ENCODE measurements at places on chromosomes 5 and 9.

GRCh38 chr9:17135295-17136160 lies 688 bp downstream of the CNTLN start:
- DNase-seq: no peak

DNA sequence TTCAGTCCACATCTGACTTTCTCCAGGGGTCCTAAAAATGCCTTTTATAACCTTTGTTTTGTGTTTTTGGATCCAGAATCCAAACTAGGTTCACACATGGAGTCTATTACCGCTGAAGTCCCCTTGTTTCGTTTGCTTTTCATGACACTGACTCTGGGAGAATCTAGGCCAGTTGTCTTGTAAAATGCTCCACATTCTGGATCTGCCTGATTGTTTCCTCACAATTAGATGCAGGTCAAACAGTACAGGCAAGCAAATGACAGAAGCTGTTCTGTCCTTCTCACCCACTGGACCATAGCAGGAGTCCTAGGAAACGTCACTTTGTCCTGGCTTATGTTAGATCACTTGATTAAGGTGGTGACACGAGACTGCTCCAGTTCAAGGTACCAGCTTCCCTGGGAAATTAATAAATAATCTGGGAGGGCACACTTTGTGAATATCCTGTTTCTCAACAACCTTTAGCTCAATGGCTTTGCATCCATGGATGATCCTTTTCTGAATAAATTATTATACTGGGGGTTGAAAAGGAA lies 34.1 kb downstream of the FABP6 start:
- DNase-seq: no peak

DNA sequence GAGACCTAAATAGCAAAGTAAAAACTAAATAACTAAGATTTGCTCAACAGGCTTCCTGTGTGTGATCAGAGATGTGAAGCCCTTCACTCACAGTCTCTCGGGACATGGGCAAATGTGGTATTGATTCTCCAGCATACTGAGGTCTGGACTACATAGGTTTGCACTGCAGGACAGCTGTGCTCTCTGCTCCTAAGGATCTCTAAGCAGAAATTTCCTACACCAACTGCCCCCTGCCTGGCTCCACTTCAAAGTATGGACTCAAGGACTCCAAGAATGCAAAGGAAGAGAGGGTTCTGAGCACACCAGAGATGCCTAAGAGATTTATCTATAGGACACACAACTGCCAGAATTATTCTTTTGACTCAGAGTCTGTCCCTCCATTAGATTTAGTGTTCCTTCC lies 487.2 kb downstream of the SEMA5A start:
- no peak for DNase-seq

DNA sequence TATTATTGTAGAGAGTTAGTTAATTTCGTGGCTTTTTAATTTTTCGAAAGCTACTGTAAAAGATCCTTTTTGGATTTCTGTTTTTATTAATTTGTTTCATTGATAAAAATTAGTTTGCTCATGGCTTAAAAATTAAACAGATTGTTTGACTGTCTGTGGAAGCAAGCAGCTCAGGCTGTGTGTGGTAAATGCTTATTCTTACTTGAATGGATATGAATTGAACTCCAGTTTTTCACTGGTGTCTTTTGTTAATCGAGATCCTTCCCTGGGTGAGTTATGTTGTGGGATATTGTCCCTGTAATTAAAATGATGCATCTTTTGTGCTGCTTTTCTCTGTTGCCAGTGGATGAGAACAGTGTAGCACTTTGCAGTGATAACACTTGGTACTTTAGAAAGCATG lies 75.3 kb downstream of the PIK3R1 start:
- DNase-seq: no peak

GRCh38 chr9:134198791-134199190 lies 34.4 kb upstream of the RNU6ATAC start:
- DNase-seq: peak; percentile 27

- DNase-seq: no peak
Observed at GRCh38 chr5:151547364-151547763, 43.8 kb downstream of the FAT2 start.

- no peak for DNase-seq
Observed at GRCh38 chr5:58191443-58191842, 268.4 kb downstream of the PLK2 start.

DNA sequence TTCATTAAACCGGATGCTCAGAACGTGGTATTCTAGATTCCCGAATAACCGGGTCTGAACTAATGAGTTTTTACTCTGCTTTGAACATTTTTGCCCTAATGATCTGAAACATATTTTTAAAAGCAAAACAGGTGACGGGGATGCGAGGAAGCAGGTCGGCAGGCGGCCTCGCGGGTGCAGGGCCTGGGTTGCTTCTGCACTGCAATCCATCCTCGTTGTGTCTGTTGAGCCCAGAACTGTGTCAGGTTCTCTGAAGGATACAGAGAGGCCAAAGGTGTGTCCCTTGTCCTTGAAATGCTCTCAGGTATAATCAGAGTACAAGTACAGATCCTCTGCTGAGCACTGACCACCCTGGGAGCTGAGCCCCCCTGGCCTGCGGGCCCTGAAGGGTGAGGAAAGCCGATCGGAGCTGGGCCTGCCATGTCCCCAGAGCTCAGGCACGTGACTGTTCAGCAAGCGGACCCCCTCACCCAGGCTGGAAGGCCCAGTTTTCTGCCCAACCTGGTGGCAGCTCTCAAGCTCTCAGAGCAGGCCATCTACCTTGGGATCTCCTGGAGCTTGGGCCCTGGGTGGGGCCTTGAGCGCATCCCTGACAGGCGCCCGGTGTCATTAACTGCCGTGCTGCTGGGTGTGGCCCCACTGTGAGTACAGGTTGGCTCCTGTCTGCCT lies 151.8 kb downstream of the OLFM1 start:
- no peak for DNase-seq

DNA sequence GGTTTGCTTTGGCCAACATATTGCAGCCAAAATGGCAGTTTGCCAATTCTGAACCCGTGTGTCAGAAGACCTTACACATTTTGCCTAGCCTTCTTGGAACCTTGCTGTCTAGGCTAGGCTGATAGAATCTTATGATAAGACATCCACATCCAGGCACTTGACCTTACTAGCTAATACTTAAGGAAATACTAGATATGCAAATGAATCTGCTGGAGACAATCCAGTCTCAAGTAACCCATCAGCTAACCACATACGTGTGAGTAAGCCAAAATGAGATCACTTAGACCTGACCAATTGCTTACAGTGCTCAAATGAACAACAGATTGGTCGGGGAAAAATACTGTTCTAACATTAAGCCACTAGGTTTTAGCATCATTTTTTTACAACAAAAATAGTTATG lies 1504.6 kb upstream of the CDH9 start:
- no peak for DNase-seq

DNA sequence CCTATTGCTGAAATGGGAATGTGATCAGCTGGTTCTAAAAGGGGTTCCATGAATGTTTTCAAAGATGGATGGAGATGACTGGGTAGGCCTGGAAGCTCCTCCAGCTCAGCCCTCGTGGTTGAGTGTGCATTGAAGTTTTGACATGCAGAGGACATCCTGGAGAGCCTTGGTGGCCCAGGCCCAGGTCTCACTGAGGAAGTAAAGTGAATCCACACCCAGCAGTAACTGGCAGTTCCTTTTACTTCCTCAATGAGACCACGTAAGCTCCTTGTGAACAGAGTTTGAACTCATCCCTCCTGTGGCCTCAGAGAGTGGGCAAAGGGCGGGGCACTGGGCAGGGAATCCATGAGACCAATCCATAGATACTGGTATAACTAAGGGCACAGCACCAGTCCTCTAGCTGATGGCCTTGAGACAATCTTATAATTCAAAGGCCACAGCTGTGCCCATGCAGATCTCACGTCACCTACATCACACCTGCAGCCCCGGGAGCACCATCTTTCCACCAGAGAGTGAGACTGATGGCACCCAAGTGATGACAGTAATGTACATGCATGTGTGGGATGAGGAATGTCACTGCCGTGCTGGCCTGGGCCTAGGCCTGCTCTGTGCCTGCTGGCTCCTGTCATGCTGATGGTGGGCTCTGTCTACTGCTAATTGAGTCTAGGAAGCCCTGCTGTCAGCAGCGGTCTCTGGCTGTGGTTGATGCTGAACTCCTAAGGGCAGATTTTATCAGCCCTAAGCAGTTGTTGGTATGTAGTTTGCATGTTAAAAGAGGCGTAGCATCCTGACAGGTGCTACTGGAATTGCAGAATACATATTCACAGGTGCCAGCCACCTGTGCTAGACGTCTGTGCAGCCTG lies 257.8 kb downstream of the FSTL4 start:
- no peak for DNase-seq

DNA sequence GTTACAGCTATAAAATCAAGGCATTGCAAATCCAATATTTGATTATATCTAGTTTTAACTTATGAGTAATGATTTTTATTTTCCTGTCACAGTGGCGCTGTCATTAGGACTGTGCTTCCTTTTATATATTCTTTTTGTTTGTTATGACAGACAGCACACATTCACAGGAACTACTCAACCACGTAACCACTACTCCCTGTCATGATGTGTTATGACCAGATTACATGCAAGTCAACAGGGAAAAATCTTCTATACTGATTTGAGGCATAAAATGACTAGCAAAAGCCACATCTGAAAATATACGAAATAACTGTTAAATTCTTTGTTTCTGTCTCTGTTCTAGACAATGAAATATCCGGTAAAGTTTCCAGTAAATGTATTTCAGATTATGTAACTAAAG lies 25.4 kb downstream of the SREK1 start:
- no peak for DNase-seq

DNA sequence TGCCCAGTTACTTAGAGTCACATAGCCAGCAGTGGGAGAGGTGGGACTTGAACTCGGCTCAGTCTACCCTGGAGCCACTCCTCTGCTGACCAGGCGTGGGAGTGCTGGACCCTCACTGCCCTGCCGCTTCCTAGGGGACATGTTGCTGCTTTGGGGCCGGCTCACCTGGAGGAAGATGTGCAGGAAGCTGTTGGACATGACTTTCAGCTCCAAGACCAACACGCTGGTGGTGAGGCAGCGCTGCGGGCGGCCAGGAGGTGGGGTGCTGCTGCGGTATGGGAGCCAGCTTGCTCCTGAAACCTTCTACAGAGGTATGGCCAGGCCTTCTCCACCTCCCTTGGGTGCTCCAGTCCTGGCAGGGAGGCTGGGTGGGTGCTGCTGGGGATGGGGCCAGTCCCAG lies 3.4 kb upstream of the CACFD1 start:
- no peak for DNase-seq

- DNase-seq: no peak
Observed at GRCh38 chr5:166977911-166978422, 1313.5 kb upstream of the WWC1 start.

- no peak for DNase-seq
Observed at GRCh38 chr5:32283539-32284377, 29.0 kb downstream of the MTMR12 start.

GRCh38 chr9:100111235-100111634 lies 12.2 kb downstream of the INVS start:
- DNase-seq: no peak

- no peak for DNase-seq
Observed at GRCh38 chr5:168802337-168802736, 223.2 kb upstream of the PANK3 start.
